ENCODE measurements at places on chromosomes 11 and 22.

GRCh38 chr11:96178887-96179279 is 164.1 kb downstream of the MAML2 start:
- DNase-seq = no peak

- DNase-seq = peak; percentile 59
Measured at GRCh38 chr11:125514336-125515101, 18.5 kb upstream of the FEZ1 start.

GRCh38 chr11:16604794-16605388 is 133.6 kb upstream of the C11orf58 start:
- DNase-seq = no peak

GRCh38 chr11:115311949-115312348 is 192.3 kb downstream of the CADM1 start:
- no peak for DNase-seq

GRCh38 chr11:9170450-9170849 is 79.1 kb upstream of the SCUBE2 start:
- no peak for DNase-seq

- DNase-seq = peak; percentile 80
Measured at GRCh38 chr11:95705485-95706124, 84.0 kb downstream of the FAM76B start.

DNA sequence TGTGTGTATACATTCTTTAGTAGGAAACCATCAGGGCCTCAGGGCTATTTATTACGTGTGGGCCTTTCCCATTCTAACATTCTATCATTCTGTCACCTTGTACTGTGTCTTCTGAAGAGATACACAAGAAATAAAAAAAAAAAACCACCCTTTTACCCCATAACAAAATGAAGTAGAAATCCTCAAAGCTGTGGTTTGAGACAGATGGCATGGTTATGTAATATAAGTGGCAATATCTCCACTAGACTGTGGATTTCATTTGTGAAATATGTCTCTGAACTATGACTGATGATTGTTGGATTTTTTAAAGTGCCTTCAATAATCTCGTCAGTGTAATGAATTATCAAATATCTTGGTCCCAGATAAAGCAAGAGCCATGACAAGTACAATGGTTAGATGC is 150.0 kb upstream of the BLID start:
- DNase-seq = no peak

DNA sequence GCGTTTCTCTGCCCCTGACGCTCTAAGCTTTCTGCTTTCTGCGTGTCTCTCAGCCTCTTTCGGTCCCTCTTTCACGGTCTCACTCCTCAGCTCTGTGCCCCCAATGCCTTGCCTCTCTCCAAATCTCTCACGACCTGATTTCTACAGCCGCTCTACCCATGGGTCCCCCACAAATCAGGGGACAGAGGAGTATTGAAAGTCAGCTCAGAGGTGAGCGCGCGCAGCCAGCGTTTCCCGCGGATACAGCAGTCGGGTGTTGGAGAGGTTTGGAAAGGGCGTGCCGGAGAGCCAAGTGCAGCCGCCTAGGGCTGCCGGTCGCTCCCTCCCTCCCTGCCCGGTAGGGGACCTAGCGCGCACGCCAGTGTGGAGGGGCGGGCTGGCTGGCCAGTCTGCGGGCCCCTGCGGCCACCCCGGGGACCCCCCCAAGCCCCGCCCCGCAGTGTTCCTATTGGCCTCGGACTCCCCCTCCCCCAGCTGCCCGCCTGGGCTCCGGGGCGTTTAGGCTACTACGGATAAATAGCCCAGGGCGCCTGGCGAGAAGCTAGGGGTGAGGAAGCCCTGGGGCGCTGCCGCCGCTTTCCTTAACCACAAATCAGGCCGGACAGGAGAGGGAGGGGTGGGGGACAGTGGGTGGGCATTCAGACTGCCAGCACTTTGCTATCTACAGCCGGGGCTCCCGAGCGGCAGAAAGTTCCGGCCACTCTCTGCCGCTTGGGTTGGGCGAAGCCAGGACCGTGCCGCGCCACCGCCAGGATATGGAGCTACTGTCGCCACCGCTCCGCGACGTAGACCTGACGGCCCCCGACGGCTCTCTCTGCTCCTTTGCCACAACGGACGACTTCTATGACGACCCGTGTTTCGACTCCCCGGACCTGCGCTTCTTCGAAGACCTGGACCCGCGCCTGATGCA is at the start of gene MYOD1:
MYOD1 (plus strand) TSS at position 544 of the 910 bp plus-strand sequence; CDS start at position 756, 212 bp downstream.
- DNase-seq = no peak

GRCh38 chr11:118923721-118924587 is 1.8 kb downstream of the BCL9L start:
- DNase-seq = peak; percentile 37

DNA sequence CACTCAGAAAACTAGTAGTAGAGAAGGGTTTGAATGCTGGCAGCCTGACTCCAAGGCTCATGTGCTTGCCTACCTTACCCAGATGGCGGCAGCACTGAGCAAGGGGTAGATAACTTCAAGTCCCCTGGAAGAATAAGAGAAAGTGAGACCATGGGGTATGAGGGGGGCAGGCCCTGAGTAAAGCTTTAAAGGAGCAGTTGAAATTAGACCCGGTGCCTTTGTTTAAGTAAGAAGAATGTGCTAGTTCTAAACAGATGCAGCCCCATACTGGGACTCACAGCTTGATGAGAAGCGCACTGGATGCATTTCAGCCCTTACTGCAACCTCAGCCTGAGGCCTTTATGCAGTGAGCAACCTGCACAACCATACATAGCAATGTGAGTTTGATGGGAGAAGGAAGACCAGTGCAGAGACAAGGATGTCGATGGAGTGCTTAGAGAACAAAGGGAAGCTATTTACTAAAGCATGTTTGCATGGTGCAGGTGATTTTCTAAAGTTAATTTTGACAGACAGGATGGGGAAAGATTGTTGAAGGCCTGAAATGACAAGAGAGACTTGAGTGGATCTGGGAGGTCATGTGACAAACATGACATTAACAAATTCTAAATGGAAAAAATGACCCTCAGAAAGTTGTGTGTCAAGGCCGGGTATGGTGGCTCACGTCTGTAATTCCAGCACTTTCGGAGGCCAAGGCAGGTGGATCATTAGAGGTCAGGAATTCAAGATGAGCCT is 27.1 kb upstream of the TMA7B start:
- DNase-seq = peak; percentile 63

- DNase-seq = no peak
Measured at GRCh38 chr11:72083414-72083813, 2.8 kb downstream of the LRRC51 start.

DNA sequence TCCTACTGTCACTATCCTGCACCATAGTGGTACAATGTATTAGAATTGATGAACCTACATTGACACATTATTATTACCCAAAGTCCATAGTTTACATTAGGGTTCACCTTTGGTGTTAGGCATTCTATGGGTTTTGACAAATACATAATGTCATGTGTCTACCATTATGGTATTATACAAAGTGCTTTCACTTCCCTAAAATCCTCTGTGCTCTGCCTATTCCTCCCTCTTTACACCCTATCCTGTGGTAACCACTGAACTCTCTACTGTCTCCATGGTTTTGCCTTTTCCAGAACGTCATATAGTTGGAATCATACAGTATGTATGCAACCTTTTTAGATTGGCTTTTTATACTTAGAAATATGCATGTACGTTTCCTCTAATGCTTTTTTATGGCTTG is 51.5 kb downstream of the CCDC15 start:
- DNase-seq = no peak

- DNase-seq = no peak
Measured at GRCh38 chr22:43077121-43077877, 11.9 kb downstream of the TTLL1 start.

- no peak for DNase-seq
Measured at GRCh38 chr22:45475063-45475747, 27.5 kb upstream of the FBLN1 start.

GRCh38 chr22:36565686-36566085 is 36.7 kb upstream of the EIF3D start:
- DNase-seq = no peak

GRCh38 chr11:122979103-122979814 is 2.4 kb downstream of the BSX start:
- no peak for DNase-seq

DNA sequence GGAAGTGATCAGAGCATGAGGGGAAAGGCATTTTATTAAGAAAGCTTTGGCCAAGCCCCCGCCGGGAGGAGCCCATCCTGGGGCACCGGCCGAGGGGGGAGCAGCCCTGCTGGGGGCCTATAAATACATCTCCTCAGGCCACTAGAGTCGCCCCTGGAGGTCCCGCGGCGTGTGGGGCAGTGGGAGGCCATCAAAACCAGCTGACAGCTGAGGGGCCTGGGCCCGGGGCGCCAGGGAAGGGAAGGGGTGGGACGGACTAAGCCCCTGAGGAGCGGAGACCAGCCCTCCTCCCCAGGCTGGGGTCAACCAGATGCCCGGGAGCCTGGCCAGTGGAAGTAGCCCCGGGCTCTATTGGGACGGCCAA is 13.1 kb downstream of the SCARF2 start:
- no peak for DNase-seq

GRCh38 chr22:45997077-45997776 is 20.3 kb upstream of the WNT7B start:
- DNase-seq = no peak

DNA sequence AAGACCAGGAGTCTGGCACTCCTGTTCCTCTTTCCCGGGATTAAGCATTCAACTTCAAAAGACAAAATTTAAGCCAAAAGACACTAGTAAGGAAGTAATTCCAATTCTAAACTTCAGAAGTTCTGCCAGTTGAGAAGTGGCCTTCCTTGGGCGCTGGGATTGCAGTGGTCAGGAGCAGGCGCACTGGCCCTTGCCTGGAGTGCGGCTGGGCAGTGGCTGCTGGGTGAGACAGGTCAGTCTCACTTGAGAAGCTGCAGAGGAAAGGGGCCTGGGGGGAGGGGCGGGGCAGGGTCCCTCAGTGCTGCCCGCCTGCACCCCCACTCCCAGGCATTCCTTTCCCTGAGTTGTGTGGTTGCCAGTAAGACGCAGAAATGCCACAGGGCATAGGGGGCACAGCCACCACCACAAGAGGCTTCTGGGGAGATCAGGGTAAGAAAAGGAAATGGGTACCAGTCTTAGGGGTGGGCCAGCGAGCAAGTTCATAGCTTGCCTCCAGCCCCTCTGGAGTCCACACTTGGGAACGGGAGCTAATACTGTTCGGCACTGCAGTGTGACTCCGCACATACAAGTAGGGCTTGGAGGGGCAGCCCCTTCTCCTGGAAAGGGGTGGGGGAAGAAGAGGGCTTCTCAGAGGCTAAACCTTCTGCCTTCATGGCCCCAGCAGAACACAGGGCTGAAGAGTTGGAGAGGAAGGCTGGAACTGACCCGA is 5.5 kb downstream of the MRPL49 start:
- DNase-seq = no peak

- DNase-seq = no peak
Measured at GRCh38 chr11:132640952-132641351, 891.3 kb downstream of the OPCML start.

- DNase-seq = no peak
Measured at GRCh38 chr11:128766591-128767081, 72.8 kb downstream of the FLI1 start.

DNA sequence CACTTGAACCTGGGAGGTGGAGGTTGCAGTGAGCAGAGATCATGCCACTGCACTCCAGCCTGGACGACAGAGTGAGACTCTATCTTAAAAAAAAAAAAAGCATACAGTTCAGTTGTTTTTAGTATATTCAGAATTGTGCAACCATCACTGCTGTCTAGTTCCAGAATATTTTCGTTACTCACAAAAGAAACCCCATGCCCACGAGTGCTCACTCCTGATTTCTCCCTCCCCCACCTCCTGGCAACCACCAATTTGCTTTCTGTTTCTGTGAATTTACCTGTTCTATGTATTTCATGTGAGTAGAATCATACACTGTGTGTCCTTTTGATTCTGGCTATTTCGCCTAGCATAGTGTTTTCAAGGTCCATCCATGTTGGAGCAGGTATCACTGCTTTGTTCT is 24.8 kb downstream of the PTPRJ start:
- DNase-seq = no peak

GRCh38 chr11:19810852-19811251 is 98.2 kb downstream of the NAV2 start:
- DNase-seq = no peak

- no peak for DNase-seq
Measured at GRCh38 chr11:61090982-61091372, 11.3 kb upstream of the CD5 start.

GRCh38 chr11:2173150-2173693 is 1.6 kb upstream of the TH start:
- no peak for DNase-seq

- DNase-seq = no peak
Measured at GRCh38 chr11:60927600-60927999, 3.3 kb downstream of the TMEM132A start.

GRCh38 chr22:19559324-19559811 is 35.2 kb upstream of the CLDN5 start:
- DNase-seq = no peak

- no peak for DNase-seq
Measured at GRCh38 chr11:45369313-45369712, 83.2 kb upstream of the SYT13 start.

GRCh38 chr11:73445980-73446379 is 69.8 kb downstream of the RELT start:
- DNase-seq = no peak

- no peak for DNase-seq
Measured at GRCh38 chr11:7050191-7050590, 29.9 kb downstream of the NLRP14 start.

GRCh38 chr22:28560046-28560742 is 119.4 kb downstream of the TTC28 start:
- no peak for DNase-seq

DNA sequence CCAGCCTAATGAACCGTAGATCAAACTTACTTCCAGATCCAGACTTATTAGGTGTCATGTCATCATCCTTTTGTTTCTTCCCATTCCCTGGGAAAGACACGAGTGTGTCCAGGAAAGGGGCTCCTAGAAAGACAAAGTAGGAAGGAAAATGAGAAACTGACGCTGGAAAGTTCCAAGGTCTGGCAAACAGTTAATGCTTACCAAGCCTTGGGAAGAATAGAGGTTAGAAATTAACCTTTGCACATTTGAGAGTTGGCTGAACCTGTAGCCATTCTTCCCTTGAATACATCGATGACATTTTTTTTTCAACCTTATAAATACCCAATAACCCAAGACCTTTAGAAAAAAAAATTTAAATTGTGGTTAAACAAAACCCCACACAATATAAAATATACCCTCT is 77.3 kb downstream of the TRAF6 start:
- DNase-seq = no peak

- no peak for DNase-seq
Measured at GRCh38 chr11:113690619-113691569, 15.2 kb downstream of the TMPRSS5 start.

GRCh38 chr11:1632053-1632714 is 2.6 kb downstream of the KRTAP5-5 start:
- DNase-seq = no peak

- no peak for DNase-seq
Measured at GRCh38 chr22:17920145-17920605, 104.2 kb downstream of the MICAL3 start.

DNA sequence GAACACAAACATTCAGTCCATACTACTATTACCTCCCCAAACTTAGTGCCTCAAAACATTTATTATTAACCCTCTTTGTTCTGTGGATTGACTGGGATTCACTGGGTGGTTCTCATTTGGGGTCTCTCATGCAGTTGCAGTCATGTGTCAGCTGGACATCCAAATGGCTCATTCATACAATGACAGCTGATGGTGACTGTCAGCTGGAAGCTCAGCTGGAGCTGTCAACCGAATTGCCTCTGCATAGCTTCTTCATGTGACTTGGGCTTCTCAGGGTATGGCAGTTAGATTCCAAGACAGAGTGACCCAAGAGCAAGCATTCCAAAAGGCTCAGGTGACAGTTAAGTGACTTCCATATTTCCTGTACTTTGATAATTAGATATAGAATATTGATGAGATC is 85.2 kb downstream of the CCDC34 start:
- DNase-seq = no peak
